ENCODE measurements at places on chromosomes 11 and 22.

DNA sequence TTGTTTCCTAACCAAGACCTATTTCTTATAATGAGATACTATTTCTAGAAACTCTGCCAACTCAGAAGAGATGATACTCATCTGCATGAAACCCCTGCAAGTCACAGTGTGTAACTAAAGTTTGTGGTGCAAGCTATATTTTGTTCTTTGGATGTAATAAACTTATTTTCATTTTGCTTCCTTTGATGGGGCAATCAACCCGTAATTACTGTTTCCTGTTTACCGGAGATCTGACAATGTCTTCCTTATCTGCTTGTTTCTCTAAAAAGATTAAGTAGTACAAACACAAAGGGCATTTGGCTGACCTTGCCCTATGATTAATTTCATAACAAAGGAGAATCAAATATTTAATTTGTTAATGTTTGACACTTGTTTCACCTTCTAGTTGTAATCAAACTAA is 846.6 kb upstream of the ANO3 start:
- no peak for DNase-seq

- no peak for DNase-seq
These were observed 230.8 kb upstream of the DDI1 start for GRCh38 chr11:103805688-103806009.

DNA sequence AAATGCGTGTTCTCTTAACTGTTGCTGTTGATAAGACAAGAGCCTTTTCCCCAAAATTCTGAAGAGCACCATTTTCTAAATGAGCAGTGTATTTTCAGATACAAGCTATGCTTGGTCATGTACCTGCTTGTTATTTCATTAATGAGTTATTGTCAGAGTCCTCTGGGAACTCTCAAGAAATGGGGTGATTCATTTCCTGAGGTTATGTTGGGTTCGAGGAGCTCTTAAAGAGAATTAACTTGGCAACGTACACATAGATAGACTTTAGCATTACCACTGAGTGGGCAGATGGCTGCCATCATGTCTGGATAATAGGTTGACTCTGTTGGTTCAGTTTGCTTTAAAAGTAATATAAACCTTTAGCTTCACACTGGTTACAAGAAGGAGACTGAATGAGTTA is 87.9 kb upstream of the SORL1-AS1 start:
- no peak for DNase-seq

GRCh38 chr22:35131525-35132000 is 65.6 kb downstream of the ISX start:
- DNase-seq = no peak

GRCh38 chr22:17366830-17367229 is 2.4 kb upstream of the CECR2 start:
- no peak for DNase-seq

GRCh38 chr11:17381156-17381555 is 7.3 kb downstream of the KCNJ11 start:
- DNase-seq = no peak

- no peak for DNase-seq
These were observed 855.0 kb downstream of the METTL15 start for GRCh38 chr11:28963187-28963586.

DNA sequence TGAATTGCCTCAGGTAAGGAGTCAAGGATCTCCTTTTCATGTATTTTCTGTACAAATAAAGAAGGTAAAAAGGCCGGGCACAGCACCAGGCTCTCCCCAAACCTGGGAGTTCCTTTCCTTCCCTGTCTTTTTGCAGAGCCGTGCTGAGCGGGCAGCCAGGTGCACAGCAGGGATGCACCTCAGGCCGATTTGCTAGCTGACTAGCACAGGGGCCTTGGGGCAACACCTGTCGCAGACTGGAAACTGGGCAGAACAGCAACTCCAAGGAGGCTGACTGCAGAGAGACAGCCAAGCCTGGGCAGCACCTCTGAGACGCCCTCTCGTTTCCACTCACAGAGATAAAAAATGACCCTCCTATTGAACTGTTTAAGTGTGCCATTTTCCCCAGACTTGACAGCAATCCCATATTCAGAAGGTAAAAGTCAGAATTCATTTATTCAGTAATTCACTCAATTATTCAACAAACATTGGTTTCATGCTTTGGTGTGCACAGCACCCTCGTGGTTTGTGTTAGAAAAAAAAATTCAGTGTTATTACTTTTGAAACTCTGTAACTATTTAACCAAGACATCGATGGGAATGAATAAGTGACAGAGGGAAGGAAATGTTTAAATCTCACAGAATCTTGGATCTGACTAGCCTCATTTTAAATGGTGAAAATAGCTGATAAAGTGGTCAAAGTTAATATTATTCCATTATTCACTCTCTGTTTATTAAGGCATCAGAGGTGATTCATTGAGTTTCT is 120.9 kb downstream of the GALNT18 start:
- DNase-seq = no peak

DNA sequence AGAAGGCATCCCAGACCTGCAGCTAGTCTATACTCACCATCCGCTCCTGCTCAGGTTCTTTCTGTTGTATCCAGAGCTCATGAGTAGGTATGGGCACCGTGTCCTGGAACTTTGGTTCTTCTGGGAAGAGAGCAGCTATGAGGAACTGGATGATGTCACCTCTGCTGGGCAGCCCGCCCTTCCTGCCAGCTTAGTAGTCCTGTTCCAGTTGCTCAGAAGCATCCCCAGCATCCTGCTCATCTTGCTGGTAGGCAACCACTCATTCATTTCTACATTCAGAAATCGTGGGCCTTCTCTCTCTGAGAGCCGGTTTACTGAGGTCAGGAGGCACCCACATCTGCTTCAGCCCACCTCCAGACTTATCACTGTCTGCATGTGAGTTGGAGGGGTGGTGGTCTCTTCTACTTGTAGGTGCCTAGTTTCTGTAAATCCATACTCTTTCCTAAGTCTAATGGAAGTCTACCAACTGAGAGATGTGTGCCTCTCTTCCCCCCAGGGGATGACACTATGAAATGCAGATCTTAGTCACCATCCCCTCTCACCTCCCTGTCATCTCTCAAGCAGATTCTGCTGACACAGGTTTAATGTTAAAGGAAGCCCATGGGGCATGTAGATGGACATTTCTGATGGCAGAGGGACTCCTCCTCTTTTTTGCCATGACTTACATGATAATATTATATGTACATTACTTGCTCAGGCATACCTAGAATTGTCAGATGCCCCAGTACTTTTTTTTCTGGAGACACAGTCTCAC is 29.6 kb upstream of the CCDC134 start:
- DNase-seq = no peak

- DNase-seq = no peak
These were observed 441.8 kb downstream of the TBC1D22A start for GRCh38 chr22:47204002-47204979.

DNA sequence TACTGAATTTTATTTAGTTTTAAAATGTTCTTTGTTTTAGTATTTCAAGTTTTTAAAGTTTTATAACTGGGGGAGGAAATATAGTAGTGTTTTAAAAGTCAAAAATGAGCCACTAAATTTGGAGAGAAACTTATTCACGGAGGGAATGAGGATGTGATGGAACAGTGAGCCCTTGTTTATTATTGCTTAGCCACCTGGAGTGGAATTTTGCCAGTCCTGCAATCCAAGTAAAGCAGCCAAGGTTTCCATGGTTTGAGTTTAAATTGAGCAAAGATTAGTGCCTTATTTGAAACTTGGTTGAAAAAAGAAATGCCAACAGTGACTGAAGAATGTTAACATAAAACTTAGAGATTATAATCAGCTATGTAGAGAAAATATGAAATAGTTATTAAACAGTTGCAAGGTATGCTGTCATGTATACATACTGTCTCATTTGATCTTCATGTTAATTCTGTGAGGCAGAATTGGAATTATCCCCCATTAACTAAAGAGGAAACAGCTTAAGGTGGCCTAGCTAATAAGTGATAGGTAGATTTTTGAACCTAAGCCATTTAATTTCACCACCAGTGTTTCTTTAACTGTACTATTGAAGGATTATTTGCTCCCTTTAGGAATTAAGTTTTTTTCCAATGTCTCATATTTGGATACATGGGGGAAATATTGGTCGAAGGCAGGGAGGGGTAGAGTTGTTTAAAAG is 36.4 kb downstream of the SWAP70 start:
- DNase-seq = no peak

Data from bone marrow (tissue), 2 donors.